ENCODE measurements at places on chromosomes 6 and 20. TPM values are rescaled to one million over a fixed set of nuclear protein-coding genes. Genes with fewer than 3 reads are reported as not detected.

The SOX4 gene
- 22.1 TPM for total RNA-seq

The EPPIN gene
- total RNA-seq: not detected

The LAMA2 gene
- 217 TPM for total RNA-seq

The TGM3 gene
- 0.27 TPM for total RNA-seq

The MOCS1 gene
- total RNA-seq: 29.1 TPM

The PCMT1 gene
- total RNA-seq: 86.0 TPM

The RAD21L1 gene
- total RNA-seq: not detected

The GGTLC1 gene
- total RNA-seq: not detected

The VGLL2 gene
- total RNA-seq: not detected

The XKR7 gene
- not detected for total RNA-seq

The SCAF8 gene
- 55.2 TPM for total RNA-seq

The SCUBE3 gene
- total RNA-seq: 101 TPM

The RIPPLY2 gene
- total RNA-seq: not detected

The ZBTB12 gene
- not detected for total RNA-seq

The ZNF76 gene
- 47.0 TPM for total RNA-seq

The NKAIN2 gene
- not detected for total RNA-seq

DNA sequence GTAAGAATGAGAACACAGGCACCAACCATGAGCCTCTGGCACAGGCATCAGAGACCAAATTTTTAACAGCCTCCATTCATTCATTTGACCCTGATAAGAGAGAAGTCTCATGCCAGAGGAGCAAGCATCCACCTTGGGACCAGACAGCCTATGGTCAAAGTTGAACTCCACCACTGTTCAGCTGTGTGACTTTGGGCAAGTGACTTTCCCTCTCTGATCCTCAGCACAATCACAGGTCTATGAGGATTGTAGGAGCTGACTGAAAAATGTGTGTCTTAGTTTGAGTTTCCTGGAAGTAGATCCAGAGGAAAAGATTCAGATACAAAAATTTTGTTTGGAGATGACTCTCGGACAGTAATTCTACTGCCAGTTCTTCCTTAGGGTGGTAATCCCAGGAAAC is 645.1 kb upstream of the DEFB115 start:
- DNase-seq: no peak

- no peak for DNase-seq
These were observed 1.5 kb downstream of the TP53INP2 start for GRCh38 chr20:34705397-34706301.

DNA sequence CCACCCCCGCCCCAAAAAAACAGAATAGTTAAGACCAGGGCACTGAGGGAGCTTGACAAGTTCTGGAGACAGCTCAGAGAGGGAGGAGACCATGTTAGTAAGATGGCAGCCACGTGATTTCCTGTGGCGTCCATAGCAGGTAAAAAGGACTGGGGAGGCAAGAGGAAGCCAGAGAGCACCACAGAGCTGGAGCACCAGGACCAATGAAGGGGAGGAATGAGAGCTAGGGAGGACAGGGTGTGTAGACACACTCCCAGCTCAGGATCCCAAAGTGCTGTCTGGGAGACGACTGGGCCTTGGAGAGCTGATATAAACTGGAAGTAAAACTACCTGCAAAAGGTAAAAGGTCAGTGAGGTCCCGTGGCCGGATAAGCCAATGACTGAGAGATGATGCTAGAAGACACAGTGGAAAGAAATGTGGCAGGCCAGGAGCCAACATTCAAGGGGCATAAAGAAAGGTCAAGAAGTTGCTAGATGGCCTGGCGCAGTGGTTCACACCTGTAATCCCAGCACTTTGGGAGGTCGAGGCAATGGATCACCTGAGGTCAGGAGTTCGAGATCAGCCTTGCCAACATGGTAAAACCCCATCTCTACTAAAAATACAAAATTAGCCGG is 39.0 kb downstream of the SLC23A2 start:
- DNase-seq: no peak

DNA sequence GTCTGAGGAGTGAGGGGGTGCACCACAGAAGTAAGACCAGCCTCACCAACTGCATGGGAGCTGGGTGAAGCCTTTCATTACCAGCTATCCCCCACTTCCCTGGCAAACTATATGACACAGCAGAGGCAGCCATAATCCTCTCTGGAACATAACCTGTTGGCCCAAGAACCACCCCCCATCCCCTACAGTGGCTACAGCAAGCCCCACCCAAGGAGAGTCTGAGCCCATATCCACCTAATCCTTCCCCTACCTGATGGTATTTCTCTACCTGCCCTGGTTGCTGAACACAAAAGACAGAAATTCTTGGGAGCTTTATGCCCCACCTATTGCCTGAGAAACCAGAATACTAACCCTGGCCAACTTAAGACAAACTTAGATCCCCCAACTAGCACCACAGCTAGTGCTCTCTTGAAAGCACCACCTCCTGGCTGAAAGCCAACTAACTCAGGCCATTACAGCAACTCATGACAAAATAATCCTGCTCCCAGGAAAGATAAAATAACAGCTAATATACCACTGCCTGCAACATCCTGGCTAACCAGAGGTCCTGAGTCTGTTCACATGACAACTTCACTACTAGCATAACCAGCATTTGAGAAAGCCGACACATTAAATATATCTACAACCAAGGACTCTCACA is 11.2 kb downstream of the RNGTT start:
- DNase-seq: no peak

DNA sequence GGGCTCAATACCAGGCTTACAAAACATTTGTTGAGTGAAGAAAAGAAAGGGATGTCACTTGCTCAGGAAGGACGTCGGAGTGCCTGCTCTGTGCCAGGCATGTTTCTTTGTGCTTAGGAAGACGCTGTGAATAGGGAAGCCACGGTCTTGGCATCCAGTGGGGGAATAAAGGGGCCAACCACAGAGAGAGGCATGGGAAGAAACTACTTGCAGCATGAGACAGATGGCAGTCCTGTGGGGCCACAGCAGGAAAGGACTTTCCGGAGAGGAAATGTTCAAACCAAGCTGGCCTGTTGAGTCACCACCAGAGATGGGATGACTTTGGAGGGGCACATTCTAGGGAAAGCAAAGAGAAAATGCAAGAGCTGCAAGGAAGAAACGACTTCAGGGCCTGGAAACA is 173.2 kb downstream of the CDH26 start:
- no peak for DNase-seq

DNA sequence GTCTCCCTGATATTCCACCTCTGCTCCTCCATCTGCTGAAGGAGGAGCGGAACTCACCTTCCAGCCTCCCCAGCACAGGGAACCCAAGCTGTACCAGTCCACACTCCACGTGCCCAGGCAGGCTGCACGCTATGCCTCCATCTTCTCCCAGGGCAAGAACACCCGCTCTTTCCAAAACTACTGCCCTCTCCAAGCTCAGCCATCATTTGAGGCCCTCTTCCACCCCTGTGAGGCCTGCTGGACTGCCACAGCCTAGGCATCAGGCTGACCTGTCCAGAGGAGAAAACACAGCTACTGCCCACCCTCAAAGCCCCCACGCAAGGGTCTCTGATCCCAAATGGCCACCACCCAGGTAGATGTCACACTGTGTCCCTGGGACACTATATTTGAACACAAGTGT is 99.9 kb downstream of the PRND start:
- no peak for DNase-seq

DNA sequence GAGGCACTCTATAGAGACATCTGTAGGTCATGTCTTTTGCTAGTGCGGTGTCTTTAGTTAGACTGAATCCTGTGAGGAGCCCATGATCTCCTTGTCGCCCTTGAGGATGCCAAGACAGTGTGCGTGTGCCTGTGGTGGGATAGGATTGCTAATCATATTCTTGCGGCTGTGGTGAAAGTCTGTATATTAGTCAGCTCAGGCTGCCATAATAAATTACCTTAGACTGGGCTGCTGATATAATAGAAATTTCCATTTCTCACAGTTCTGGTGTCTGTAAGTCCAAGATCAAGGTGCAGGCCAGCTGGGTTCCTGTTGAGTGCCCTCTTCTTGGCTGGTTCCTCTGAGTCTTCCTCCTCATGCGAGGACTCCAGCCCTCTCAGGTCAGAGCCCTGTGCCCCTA is 141.2 kb downstream of the JARID2 start:
- no peak for DNase-seq

GRCh38 chr6:112356994-112357393 is 9.9 kb downstream of the RFPL4B start:
- DNase-seq: no peak

GRCh38 chr6:47545223-47545622 is 67.6 kb downstream of the CD2AP start:
- DNase-seq: no peak

- no peak for DNase-seq
These were observed 117.5 kb downstream of the GPX5 start for GRCh38 chr6:28643017-28643740.

- DNase-seq: no peak
These were observed 7.7 kb downstream of the LSM14B start for GRCh38 chr20:62129731-62130531.

GRCh38 chr6:139372326-139373153 is 1.9 kb downstream of the CITED2 start:
- no peak for DNase-seq

- no peak for DNase-seq
These were observed 19.7 kb upstream of the UTRN start for GRCh38 chr6:144265390-144265789.

- DNase-seq: no peak
These were observed 68.6 kb downstream of the TRMT6 start for GRCh38 chr20:5881703-5882102.

DNA sequence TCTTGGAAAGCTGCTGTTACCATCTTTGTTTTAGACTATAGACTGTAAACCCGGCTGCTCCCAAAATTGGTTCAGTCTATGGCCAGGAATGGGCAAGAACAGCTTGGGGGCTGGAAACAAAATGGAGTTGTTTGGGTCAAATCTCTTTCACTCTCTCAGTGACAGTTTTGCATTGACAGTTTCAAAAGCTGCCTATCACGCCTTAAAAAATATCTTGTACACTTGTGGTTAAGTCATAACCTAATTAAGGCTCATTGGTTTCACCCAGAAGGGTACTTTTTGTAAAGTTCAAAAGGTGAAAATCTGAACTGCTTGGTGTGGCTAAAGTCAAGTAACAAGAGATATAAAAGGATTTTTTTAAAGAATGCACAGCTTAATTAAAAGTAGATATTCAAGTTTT is 76.1 kb upstream of the PRL start:
- no peak for DNase-seq

GRCh38 chr20:23622839-23623343 is 14.9 kb downstream of the CST3 start:
- DNase-seq: no peak

- DNase-seq: no peak
These were observed 241.2 kb downstream of the OGFRL1 start for GRCh38 chr6:71529769-71530168.

DNA sequence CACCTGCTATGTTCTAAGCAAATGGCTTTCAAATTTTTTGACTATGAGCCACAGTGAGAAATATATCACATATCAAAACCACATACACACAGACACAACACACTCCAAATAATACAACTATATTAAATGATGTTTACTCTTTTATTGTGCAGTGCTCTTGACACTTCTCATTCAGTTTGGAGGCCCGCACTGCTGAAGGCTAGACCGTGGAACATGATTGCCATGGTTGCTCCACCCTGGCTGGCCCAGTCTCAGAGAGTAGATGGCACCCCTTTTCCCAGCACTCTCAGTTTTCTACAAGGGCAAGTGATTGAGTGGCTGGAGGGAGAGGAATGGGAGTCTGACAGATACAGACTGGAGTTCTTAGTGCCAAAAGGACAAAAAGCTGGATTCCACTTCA is 86.9 kb downstream of the SH3BGRL2 start:
- DNase-seq: no peak

GRCh38 chr20:47309394-47309793 is 47.1 kb downstream of the ZMYND8 start:
- no peak for DNase-seq

- no peak for DNase-seq
These were observed 123.0 kb downstream of the PREX1 start for GRCh38 chr20:48704761-48705160.

DNA sequence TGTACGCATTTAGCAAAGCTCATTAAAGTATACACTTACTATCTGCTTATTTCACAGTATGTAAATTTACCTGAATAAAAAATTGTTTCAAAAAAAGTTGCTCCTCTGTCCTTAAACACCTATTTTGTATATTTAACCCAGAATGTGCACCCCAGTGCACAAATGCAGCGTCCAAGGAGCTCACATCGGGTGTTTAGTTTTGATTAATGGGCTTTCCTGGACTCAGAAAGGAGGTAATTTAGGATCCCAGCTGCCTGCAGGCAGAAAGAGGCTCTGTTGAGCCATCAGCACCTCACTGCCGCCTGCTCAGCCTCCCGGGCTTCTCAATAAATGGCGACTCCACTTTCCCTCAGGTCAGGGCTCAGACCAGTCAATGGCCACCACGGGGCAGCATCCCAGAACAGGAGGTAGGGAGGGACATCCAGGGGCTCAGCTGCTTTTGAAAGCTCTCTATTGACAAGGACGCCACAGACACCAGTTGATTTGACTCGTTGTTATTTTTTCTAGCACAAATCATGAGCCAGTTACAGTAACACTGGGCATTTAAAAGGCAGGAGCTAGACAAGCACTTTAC is 70.2 kb upstream of the TBC1D7 start:
- no peak for DNase-seq

DNA sequence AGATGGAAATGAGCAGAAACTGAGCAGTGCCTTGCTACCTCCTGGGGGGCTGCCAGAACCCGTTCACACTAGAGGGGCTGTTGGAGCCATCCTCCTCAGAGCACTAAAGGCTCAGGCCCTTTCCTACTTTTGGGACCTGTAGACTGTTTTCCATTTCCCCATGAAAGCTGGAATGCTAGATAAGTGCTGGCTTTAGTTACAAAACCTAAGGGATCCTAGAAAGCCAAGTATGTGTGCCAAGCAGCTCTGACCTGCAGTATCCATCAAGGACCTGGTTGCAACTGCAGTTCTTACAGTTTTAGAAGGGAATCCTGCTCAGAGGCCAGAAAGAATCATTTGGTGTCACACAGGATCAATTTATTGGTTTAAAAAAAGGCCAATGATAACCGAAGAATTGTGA is 176.7 kb upstream of the COL21A1 start:
- DNase-seq: no peak

DNA sequence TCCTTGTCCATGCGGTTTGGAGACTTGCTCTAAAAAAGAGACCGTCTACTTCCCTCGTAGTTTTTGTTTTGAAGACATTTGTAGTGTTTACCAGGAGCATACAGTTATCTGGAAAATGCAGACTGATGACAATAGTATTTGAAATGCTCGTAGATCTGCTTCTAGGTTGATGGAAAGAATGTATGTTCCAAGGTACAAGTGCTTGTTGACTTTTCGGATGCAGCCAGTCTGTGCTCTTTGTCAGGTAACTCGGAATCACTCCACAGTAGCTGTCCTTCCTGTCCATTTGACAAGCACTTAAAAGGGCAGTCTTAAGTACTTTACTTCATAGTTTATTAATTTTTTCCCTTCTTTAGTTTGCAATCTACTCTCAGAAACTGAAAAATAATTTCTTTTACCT is 194.8 kb downstream of the ESR1 start:
- no peak for DNase-seq

DNA sequence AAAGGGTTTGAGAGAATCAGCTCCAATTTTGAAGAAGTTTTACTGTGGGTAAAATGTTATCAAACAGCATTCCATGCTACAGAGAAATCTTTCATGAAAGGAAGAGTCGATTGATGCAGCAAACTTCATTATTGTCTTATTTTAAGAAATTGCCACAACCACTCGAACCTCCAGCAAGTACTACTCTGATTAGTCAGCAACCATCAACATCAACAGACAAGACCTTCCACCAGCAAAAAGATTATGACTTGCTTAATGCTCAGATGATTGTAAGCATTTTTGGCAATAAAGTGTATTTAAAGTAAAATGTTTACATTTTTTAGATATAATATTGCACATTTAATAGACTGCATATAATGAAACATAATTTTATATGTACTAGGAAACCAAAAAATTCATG is 87.5 kb downstream of the AKAP7 start:
- DNase-seq: no peak

GRCh38 chr6:72084992-72085569 is 198.7 kb downstream of the RIMS1 start:
- no peak for DNase-seq
